ENCODE measurements at places on chromosomes 7 and 10.

DNA sequence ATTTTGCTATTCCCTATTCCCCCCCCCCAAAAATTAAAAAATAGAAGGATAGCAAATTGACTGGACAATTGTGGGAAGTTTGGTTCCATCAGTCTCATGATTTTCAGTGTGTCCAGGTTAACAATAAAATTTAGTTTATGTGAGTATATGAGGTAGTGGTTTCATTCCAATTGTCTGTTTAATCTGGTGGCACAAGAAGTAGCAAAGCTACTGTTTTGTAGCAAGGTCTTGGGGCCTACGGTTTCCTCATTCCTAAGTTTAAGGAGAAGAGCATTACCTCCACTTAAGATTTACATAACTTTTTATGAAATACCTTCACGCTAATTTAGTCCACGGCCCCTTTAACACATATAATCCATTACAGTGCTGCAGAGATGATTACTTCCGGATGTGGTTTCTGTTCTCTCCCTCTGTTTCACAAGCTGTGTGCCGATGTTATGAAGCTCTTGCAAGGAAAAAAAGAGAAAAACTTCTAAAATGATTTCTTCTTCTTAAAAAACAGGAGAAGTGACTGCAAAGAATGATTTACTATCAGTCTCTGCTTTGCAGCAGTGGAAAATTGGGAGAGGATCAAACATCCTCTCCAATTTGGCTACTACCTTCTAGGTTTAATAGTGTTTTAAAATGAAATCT lies 32.7 kb upstream of the NPVF start:
- DNase-seq, result no peak

- DNase-seq, result no peak
These were observed 509.7 kb upstream of the PODXL start for GRCh38 chr7:132065989-132066603.

DNA sequence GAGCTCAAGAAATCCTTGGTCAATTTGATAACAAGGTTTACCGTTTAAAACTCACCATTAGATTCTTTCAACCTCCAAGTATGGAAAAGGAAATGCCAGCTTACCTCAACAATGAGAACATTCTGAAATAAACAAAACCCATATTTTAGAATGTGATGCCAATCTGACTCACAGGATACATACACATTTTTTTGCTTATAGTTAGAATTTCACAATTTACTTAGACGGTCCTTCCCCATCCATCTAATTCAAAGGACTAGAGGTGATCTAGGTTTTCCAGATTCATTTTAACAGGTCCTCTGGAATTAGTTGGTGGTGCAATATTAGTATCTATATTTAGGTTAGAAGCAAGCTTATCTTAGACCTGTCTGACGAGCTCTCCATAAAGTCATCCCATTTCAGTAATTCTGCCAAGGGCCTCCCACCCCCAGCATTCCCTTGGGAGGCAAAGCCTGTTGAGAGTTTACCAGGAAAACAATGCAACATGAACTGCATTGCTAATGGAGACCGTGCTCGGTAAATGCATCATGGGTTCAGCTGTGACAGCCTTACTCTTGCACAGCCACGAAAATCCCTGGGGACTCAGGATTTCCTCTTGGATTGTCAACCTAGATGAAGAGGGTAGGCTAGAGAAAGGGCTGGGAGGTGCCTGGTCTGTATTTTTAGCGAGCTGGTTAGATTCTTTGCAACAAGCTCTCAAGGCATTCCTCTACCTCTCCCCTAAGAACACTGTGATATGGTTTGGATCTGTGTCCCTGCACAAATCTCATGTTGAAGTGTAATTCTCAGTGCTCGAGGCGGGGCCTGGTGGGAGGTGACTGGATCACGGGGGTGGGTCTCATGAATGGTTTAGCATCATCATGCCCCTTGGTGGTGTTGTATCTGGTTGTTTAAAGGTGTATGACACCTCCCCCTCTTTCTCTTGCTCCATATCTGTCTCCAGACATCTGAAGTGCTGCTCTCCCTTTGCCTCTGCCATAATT lies 93.8 kb downstream of the PRTFDC1 start:
- DNase-seq, result no peak

- DNase-seq, result peak; percentile 20
These were observed 115.2 kb downstream of the SORBS1 start for GRCh38 chr10:95445837-95446486.

GRCh38 chr7:131027287-131027773 lies 293.3 kb upstream of the KLF14 start:
- DNase-seq, result peak; percentile 36

- no peak for DNase-seq
These were observed 79.5 kb upstream of the SEMA3A start for GRCh38 chr7:84274029-84274638.

DNA sequence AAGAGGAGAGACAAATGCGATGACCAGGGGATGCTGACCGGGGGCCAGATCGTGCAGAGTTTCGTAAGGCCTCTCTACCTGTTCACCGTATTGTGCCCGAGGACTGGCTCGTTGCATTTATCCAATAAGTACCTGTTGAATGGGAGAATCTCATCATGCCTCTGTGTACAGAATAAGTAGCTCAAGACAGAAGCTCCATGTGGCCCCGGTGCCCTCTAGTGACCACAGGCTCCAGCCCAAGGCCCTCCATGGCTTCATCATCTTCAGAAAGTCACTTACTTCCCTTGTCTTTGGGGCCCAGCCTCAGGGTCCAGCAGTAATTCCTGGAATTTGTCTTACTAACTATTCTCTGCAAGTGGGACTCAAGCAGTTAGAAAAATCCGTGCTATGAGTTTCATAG lies 151.0 kb downstream of the CHN2 start:
- peak; percentile 12 for DNase-seq

DNA sequence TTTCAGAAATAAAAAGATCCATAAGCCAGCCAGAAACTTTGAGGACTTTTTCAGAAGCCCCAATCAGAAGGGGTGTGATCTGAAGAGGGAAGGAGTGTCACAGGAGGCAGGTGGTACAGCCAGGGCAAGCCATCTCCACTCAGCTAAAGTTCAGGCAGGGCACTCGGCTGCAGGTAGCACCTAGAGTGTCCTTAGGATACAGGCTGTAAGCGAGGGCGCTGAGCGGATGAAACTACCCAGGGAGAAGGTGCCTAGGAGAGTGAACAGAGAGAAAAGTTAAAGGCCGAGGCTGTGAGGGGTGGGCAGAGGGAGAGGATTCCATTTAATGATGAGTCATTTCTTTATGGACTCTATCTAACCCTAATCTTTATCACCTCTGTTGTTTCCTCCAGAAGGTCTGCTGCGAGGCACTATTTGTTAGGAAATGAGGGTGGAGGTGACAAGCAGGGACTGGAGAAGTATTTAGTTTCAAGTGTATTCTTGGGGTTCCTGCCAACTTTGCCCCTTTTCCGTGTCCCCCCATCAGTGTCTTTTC lies 29.8 kb upstream of the ZCCHC24 start:
- DNase-seq, result no peak

GRCh38 chr7:64618785-64619456 lies 47.0 kb upstream of the ZNF107 start:
- no peak for DNase-seq

- no peak for DNase-seq
These were observed 1.1 kb downstream of the ODAD2 start for GRCh38 chr10:27997865-27998177.

DNA sequence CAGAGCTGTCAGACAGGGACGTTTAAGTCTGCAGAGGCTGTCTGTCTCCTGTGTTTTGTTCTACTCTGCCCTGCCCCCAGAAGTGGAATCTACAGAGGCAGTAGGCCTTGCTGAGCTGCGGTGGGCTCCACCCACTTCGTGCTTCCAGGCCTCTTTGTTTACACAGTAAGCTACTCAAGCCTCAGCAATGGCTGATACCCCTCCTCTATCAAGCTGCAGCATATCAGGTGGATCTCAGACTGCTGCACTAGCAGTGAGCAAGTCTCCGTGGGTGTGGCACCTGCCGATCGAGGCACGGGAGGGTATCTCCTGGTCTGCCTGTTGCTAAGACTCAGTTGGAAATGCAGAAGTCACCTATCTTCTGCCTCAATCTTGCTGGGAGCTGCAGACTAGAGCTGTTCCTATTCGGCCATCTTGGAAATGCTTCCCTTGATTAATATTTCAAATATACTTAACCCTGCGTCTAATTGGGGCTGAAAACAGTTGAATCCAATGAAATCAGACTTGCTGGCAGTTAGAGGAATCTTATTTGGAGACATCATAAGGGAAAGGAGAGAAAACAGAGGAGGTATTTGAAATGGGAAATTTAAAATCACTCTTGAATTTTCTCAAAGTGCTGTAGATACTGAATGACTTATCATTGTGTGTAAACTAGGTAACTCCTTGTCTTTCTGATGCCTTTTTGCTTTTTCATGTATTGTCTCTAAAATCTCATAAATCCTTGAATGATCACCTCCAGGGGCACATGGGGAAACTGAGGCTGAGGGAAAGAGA lies 13.8 kb upstream of the CYP3A5 start:
- no peak for DNase-seq

DNA sequence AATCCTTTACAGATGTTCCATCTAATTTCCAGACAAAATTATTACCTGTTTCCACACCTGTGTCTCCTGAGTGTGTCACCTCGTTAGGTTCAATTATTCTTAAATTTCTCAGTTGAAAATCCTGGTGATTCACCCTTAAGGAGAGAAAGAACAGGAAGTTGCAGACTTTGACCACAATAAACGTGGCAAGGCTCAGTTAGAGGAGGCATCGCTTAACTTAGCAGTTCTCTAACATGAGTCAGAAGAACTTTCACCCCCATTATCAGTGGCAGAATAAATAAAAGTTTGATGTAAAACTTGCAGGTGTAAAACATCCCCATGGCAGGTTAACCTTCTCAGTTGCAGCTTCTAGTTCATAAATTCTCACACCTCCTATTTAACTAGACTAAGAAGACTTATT lies 8.3 kb downstream of the XPNPEP1 start:
- DNase-seq, result peak; percentile 39

GRCh38 chr10:82778908-82779307 lies 903.9 kb downstream of the NRG3 start:
- DNase-seq, result no peak

- DNase-seq, result no peak
These were observed 319.4 kb upstream of the FZD8 start for GRCh38 chr10:35961501-35961900.

- no peak for DNase-seq
These were observed 53.2 kb upstream of the FAM3C start for GRCh38 chr7:121449329-121449728.

- no peak for DNase-seq
These were observed 134.4 kb upstream of the CDK1 start for GRCh38 chr10:60643874-60644273.

DNA sequence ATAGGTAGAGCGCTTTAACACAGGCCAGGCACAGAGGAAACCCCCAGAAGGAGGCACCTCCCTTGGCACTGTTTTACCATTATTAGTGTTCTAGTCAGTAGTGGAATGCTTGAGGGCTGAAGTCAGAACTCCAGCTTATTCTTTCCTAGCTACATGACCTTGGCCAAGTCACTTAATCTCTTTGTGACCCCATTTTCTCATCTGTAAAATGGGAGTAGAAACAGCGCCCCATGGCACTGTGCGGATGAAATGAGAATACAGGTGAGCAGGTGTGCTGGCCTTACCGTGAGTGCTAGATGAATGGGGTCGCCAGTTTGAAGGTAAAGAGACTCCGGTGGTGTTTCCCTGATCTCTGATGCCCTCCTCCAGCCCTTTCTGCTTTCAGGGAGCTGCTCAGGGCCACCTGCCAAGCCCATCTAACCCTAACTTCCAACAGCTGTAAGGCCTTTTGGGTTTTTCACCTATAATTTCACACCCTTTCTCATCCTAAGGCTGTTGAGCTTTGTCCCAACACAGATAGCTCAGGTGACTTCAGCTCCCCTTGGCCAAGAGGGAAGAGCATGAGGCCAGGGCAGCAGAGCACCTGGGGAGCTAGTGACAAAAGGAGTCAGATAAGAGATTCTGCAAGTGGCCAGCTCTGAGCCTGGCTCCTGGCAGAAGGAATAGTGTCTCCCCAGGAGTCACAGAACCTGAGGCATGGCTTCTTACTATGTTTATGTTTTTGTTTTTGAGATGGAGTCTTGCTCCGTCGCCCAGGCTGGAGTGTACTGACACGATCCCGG lies 76.8 kb downstream of the SH3PXD2A start:
- DNase-seq, result no peak

DNA sequence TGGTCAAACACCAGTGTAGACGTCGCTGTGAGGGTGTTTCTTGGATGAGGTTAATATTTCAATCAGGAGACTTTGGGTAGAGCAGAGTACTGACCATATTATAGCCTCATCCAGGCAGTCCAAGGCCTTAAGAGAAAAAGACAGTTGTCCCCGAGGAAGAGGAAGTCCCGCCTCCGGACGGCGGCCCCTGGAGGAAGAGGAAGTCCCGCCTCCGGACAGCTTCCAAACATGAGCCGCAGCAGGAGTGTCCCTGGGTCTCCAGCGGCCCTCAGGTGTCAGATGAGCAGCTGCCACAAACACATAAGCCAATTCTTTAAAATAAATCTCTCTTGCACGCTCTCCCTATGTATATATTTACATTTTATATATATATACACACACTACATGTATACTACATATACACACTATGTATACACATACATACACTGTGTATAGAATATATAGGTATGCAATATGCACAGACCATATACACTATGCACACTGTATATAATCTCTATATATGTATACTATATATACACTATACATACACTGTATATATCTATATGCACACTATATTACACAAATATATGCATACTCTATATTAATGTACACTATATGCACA lies 37.5 kb downstream of the PWWP2B start:
- DNase-seq, result peak; percentile 77

GRCh38 chr7:117791877-117792780 lies 81.1 kb downstream of the CTTNBP2 start:
- no peak for DNase-seq

- no peak for DNase-seq
These were observed 185.0 kb downstream of the ELFN1 start for GRCh38 chr7:1854866-1855724.

GRCh38 chr10:90842725-90843124 lies 15.1 kb downstream of the HTR7 start:
- DNase-seq, result no peak

DNA sequence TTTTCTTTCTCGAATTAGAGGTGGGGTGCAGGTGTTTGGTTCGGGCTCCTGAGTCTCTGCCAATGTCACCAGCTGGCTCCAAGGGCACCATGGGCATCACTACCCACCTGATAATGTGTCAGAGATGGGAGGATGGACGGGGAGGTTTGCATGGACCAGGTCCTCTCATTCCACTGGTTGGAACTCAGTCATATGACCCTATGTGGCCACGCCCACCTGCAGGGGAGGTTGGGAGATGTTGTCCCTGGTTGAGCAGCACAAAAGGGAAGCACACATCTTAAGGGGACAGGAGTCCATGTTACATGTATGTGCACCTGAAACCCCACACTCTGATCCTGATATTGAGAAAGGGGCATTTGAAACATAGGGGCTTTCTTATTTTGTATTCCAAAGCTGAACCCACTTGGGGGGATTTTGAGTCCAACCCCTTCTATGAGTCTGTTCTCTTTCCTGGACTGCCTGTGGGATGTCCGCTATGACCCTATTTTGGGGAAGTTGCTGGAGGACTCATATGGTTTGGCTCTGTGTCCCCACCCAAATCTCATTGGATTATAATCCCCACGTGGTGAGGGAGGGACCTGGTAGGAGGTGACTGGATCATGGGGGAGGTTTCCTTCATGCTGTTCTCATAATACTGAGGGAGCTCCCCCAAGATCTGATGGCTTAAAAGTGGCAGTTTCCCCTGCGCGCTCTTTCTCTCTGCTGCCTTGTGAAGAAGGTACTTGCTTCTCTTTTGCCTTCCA lies 66.9 kb upstream of the BAIAP2L1 start:
- no peak for DNase-seq

- DNase-seq, result no peak
These were observed 104.5 kb downstream of the VIPR2 start for GRCh38 chr7:159040146-159040545.

GRCh38 chr7:42262964-42263363 lies 26.0 kb upstream of the GLI3 start:
- DNase-seq, result no peak

- no peak for DNase-seq
These were observed 103.7 kb downstream of the ZNF92 start for GRCh38 chr7:65477326-65477725.

Measured in stimulated activated CD4-positive, alpha-beta T cell treated with anti-CD3 and anti-CD28 coated beads, Interleukin-2, amount 100 ng/mL, for 24 hours (primary cell).